ENCODE measurements at places on chromosomes 13 and 19.

DNA sequence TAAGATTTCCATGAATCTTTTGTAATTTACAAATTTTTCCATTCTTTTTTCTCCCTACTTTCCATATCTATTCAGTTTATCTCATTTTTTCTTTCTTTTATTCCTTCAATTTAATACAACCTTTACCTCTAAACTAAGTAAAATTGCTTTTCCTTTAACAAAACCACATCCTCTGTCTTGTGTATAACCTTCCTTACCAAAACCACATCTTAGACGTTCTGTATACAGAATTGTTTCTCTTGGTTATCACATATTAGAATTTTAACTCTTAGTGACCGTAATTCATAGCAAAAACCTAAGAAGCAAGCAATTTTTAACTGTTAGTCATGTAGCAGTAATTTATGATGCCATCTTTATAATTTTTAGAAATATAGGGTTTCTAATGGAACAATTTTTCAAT, 15.0 kb downstream of the PPP5C start:
- no peak overlapping the region for H3K4me3 ChIP-seq
- H3K4me1 ChIP-seq: no peaks in the 10 kb centered on the region
- no peak for DNase-seq
- no peaks in the 10 kb centered on the region for H3K27me3 ChIP-seq
- no peak overlapping the region for H3K27ac ChIP-seq

GRCh38 chr13:86909318-86909717, 761.9 kb upstream of the SLITRK5 start:
- H3K27ac ChIP-seq: no peak overlapping the region
- H3K4me1 ChIP-seq: no peaks in the 10 kb centered on the region
- no peaks in the 10 kb centered on the region for H3K27me3 ChIP-seq

DNA sequence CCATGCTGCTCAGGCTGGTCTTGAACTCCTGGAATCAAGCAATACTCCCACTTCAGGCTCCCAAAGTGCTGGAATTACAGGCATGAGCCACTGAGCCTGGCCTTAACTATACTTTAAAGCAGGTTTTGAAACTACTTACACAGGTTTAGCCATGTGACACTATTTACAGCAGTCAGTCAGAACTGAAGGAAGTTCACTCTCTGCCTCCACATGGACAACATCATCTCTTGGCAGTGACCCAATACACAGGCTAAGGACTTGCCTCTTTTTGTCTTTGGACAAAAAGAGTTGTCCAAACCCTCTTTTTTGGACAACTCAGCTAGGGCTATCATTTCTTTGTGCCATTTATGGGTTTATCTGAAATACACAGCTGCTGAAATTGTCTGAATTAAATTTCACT, 89.0 kb upstream of the CLDN10 start:
- H3K27me3 ChIP-seq: no peaks in the 10 kb centered on the region
- no peak for DNase-seq
- no peak overlapping the region for H3K4me3 ChIP-seq
- H3K4me1 ChIP-seq: no peaks in the 10 kb centered on the region

- H3K27ac ChIP-seq: no peak overlapping the region
- no peak for DNase-seq
- no peaks in the 10 kb centered on the region for H3K27me3 ChIP-seq
- no peak overlapping the region for H3K4me3 ChIP-seq
- no peaks in the 10 kb centered on the region for H3K36me3 ChIP-seq
Measured at GRCh38 chr19:35555301-35556005, 8.0 kb downstream of the ATP4A start.

DNA sequence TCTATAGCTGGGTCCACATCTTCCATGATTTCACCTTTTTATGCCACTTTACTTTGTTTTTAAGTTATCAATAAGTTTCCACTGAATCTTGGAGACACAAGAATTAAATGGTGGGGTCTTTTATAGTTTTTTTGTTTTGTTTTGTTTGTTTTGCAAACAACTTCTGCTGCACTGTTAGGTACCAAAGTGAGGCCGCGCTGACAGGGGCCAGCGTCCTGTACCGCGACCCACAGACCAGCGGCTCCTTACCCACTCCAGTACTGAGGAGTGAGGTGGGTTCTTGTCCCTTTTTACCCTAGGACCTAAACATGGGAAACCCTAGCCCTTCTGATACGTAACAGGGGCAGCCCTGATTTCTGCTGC, 75.8 kb upstream of the MCF2L start:
- no peaks in the 10 kb centered on the region for H3K27me3 ChIP-seq
- no peaks in the 10 kb centered on the region for H3K36me3 ChIP-seq
- DNase-seq: no peak
- no peak overlapping the region for H3K4me3 ChIP-seq

Measured in vagina (tissue), 2 donors.